ENCODE measurements at places on chromosomes 6 and 20.

DNA sequence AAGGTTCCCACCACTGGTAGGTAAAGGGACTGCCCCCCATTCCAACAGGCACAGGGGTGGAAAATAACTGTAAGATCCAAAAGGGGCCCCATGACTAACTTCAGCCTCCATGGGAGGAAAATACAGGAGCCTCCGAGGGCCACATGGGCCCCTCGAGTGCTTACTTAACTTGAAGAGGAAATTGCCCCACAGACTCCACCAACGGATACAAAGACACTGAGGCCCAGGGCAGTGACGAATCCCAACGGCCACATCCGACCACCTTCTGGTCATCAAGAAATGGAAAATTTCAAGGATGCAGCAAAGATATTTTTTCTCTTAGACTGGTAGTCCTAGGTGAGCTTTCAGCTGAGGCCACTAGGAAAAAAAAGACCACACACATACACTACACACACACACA, 116.0 kb upstream of the MRPS10 start:
- no peak for DNase-seq

GRCh38 chr20:38692436-38693411, 31.6 kb upstream of the SLC32A1 start:
- DNase-seq: peak; percentile 14

- no peak for DNase-seq
These were observed 235.4 kb downstream of the CDKAL1 start for GRCh38 chr6:20769631-20770030.

DNA sequence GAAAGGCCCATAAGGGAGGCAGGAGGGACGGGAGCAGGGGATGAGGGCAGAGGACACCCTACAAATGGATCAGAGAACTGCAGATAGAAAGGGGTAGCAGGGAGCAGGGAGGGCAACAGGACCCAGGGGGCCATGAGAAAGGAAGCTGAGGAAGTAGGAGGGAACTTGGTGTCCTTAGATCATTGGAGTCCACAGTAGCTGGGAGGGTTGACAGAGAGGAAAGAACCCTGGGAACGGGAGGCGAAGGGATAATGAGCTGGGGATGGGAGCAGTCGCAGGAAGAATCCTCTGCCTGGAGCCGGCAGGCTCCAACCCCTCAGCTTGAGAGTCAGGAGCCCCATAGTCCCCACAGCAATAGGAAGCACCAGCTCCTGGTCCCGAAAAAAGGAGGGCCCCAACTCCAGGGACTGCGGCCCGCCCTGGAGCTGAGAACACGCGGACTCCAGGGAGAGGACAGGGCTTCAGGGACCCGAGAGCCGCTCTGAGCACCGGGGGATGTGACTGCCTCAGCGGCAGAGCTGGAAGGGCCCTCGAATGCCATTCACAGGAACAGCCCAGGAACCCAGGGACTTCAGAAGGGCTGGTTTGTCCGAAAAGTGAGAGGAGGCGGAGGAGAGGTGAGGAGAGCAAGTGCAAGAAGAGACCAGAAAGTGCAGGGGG, 32.7 kb downstream of the HLA-A start:
- no peak for DNase-seq

- no peak for DNase-seq
These were observed 39.2 kb upstream of the CST7 start for GRCh38 chr20:24909861-24910260.

GRCh38 chr6:10269814-10270472, 144.9 kb downstream of the TFAP2A start:
- DNase-seq: no peak

GRCh38 chr6:150418827-150419594, 50.2 kb downstream of the IYD start:
- peak; percentile 38 for DNase-seq

Measured in C1 segment of cervical spinal cord (tissue), 14 donors.